ENCODE measurements at places on chromosomes 4 and X. TPM values are rescaled to one million over a fixed set of nuclear protein-coding genes. Genes with fewer than 3 reads are reported as not detected.

DNA sequence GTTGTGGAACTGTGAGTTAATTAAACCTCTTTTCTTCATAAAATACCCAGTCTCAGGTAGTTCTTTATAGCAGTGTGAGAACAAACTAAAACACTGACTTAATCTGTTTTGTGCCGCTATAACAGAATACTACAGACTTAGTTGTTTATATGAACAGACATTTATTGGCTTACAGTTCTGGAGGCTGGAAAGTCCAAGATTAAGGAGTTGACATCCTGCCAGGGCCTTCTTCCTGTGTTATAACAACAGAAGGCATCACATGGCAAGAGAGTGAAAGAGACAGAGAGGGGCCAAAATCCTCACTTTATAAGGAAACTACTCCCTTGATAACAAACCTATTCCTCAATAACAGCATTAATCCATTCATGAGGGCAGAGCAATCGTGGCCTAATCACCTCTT, 42.5 kb upstream of the KCNIP4 start:
- DNase-seq = no peak

DNA sequence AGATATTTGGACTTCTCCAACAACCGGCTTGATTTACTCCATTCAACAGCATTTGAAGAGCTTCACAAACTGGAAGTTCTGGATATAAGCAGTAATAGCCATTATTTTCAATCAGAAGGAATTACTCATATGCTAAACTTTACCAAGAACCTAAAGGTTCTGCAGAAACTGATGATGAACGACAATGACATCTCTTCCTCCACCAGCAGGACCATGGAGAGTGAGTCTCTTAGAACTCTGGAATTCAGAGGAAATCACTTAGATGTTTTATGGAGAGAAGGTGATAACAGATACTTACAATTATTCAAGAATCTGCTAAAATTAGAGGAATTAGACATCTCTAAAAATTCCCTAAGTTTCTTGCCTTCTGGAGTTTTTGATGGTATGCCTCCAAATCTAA, 19.3 kb upstream of the TLR8 start:
- DNase-seq = no peak

DNA sequence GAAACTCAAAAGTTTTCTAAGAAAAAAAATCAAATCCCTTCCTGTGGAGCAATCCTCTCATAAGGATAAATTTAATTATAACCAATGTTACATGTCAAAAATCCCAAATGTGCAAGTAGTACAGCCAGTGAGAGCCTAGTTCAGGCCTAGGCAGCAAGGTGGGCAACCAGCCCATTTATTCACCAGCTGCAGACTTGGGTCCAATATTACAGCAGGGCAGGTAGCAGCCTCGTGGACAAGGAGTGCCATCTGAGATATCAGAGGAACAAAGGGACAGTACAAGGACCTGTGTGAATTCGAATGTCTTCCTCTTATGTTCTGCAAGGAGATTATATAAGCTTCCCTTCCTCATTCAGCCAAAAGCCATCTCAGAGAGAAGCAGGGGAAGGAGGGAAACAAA, 6.6 kb downstream of the HELQ start:
- no peak for DNase-seq

AMOT gene
- total RNA-seq = 41.3 TPM

- DNase-seq = no peak
Measured at GRCh38 chr4:176671532-176671931, 121.2 kb downstream of the VEGFC start.

GRCh38 chrX:7261672-7262332, 113.8 kb upstream of the PUDP start:
- DNase-seq = no peak

MAGEA2B gene
- total RNA-seq = not detected

DNA sequence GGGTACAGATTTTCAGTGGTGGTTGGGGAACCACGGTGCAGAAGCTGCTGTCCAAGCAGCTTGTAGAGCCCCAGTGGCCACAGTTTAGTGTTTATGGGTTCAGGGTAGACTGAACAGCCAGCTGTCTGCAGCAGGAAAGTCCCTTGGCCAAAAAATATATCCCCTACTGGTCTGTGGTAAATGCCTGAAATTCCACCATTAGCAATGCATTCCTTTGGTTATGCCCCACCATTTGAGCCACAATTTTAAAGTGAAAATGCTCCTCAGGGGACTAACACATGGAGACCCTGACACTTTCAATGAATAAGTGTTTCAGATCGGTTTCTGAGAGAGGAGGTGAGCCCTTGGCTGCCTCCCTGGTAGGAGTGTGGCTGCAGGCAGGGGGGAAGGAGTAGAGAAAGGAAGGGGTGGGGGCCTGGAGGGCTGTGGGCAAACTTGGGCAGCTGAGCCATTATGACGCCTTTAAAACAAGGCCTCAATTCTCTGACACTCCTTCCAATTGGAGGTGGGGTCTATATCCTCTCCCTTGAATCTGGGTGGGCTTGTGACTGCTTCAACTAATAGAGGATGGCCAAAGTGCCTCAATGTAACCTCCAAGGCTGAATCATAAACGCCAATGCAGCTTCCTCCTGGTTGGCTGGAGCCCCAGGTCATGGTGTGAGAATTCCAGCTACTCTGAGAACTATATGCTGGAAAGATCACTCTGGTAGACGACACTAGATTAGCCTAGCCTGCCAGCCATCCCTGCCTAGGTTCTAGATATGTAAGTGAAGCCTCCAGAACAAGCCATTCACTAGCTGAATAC, 75.8 kb upstream of the ATP6AP2 start:
- peak; percentile 66 for DNase-seq

DNA sequence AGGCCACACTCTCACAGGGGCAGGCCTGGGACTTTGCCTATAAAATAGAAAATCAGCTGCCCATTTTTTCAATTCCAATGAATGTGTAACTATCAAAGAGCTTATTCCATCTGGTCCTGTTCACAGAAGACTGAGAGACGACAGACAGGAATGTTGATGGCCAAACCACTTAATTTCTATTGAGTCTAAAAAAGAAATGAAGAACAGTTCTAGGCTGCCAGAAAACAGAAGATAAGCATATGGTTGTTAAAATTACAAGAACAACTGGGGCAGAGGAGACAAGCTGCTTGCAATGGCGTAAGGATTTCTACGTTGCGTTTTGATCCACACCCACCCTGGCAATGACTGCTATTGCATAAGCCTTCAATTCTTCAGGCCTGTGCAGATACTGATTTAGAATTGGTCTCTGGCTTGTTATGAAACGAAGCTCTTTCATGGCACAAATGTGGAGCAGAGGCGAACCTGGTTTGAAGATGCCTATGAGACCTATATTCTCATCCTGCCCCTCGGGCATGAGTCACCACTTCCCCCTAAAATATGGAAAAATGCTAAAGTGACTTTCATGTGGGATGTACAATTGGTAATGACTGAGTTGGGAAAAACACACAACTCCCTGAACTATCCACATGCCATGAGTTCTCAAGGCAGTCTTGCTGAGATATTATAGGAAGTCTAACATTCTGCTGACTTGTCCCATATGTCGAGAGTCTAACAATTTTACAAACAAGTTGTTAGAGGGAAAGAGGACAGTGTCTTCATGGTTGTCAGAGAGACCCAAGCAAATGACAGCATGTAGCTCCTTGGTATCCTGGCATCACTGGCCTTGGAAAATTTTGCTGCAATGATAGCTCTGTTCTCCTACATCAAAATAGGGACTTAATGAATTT, 37.9 kb upstream of the SORBS2 start:
- DNase-seq = no peak

DNA sequence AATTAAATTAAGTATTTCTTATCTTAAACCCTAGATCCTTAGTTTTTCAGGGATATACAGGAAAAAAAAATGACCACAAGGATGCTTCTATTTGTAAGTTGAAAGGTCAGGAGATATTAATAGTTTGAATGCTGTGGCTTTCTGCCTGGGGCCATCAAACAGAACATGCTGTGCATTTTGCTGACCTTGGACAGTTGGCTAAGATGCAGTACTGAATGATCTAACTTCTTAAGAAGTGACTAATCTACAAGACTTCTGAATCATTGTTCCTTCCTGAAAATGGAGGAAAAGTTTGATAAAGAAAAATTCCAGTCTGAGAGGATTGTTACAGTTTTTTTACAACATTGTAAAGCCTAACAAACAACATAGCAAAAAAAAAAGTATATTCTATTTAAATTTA, 237.8 kb upstream of the JADE1 start:
- no peak for DNase-seq

MTMR8 gene
- total RNA-seq = 3.2 TPM

- no peak for DNase-seq
Measured at GRCh38 chr4:168797194-168797593, 212.9 kb downstream of the CBR4 start.

GRCh38 chrX:48451708-48452107, 18.4 kb downstream of the SLC38A5 start:
- no peak for DNase-seq

MAGEB6 gene
- total RNA-seq = not detected

DNA sequence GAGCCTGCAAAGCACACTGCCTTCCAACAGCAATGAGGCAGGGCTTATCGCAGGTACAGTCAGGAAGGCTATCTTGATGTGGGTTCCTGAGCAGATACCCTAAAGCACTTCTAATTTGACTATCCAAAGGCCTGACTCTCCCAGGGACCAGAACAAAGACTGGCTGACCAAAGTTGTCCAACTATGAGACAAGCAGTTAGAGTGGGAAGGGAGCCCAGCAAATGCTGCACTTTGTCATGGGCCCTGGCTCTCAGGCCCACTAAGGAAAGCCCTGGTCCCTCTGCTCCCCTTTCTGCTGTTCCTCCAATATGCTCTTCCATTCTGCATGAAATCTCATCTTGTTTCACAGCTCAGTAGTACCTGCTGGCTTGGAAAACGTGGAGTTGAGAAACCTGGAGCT, 391.0 kb downstream of the RAB28 start:
- DNase-seq = no peak

- no peak for DNase-seq
Measured at GRCh38 chrX:9091258-9091657, 57.3 kb upstream of the FAM9B start.

CCDC149 gene
- 5.0 TPM for total RNA-seq

GAGE12D gene
- not detected for total RNA-seq

AIFM1 gene
- total RNA-seq = 31.4 TPM

UGT2B17 gene
- not detected for total RNA-seq

EGF gene
- 9.8 TPM for total RNA-seq

FAM9A gene
- total RNA-seq = not detected

DNA sequence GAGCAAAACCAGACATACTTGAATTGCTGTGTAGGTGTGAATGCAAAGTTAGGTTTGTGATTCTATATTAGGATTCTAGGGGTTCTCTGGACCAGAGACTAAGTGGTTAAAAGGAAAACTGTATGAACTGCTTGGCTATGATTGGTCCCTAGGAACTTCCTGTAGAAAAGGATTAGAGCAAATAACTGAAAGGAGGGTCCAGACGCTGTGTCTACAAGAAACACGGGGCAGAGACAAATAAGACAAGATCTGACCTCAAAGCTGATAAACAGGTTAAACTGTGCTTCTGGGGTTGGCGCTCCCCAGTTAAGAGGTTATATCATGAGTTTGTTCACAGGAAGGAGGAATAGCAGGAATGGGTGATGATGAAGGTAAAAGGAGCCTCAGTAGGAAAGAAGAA, 183.6 kb downstream of the MGST2 start:
- no peak for DNase-seq

DNA sequence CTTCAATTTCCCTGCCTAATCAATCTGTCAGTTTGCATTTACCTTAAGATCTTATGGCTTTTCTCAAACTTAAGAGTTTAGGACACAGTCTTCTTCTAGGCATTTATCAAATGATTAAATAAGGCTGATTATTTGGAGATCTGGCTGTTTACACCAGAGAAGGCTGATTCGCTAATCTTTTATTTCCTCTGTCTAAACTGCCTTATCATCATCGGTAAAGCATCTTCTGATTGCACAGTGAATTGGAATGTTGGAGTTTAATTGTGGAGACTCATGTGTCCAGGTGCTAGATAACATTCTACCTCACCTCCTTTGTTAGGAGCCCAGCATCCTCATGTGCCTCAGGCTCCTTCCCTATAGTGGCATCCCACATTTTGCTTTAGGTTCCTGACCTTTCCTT, 100.3 kb upstream of the DDIT4L start:
- no peak for DNase-seq

DNA sequence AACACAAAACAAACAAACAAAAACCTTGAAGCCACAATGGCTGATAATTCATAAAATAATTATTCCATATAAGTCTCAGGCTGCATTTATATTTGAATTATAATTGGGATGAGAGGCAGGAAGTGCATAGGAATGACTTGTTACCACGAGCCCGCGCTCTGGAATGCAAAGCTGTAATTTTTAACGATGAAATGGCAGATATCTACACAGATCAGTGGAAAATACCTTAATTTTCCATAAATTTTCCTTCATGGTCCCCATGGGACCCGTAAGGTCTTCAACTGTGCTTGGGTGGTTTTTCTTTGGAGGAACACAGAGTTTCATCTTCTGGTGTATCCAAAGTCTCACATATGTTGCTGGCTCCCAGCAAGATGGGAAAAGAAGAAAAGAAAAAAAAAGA, 226.8 kb downstream of the SHOX start:
- peak; percentile 11 for DNase-seq

EVC2 gene
- total RNA-seq = 5.6 TPM

DNA sequence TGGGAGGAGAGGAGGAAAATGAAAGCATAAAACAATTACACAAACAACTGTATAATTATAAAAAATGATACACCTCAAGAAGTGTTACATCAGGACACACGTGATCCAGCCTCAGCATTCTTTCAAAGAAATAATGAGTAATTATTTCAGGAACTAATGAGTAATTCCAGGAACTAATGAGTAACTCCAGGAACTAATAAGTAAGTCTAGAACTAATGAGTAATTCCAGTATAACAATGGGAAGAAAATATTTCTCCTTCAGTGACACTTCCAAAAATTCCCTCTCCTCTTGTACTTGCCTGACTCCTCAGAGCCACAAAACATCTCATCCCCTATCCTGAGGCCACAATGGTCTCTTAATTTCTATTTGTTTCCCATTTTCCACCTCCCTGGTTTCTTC, 63.5 kb upstream of the COL25A1 start:
- DNase-seq = no peak

- DNase-seq = no peak
Measured at GRCh38 chr4:185722029-185722316, 90.0 kb downstream of the SORBS2 start.

- no peak for DNase-seq
Measured at GRCh38 chr4:71272976-71273375, 65.8 kb upstream of the SLC4A4 start.

GRCh38 chr4:158991534-158992155, 111.2 kb upstream of the RAPGEF2 start:
- no peak for DNase-seq

ADH4 gene
- total RNA-seq = not detected

F8A2 gene
- total RNA-seq = not detected

STBD1 gene
- total RNA-seq = 16.9 TPM

HTN3 gene
- total RNA-seq = not detected

DNA sequence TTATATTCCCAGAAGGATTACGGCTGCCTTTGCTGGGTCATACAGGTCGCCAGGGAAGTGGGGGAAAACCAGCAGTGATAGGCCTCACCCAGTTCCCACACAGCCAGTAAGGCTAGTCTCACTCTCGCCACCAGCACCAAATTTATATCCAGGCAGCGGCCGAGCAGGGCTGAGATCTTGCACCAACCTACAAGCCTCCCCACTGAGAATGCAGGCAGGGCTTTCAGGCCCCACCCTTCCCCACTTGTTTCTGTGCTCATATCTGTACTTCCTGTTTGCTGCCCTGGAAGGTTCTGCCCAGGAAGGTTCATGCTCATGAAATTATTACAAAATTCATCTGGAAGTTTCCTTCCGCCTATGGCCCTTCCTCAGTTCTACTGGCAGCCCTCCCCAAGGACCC, 179.7 kb downstream of the STIM2 start:
- no peak for DNase-seq

EOLA2 gene
- 34.0 TPM for total RNA-seq

CDKL2 gene
- total RNA-seq = 0.52 TPM

CLRN2 gene
- not detected for total RNA-seq
